Activated CD4-positive, alpha-beta T cell treated with anti-CD3 and anti-CD28 coated beads, Interleukin-2, amount 10 ng/mL, durations not matched to agents 24 days and 14 days (primary cell): ENCODE measurements at places on chromosomes 7 and 10. TPM values are rescaled to one million over a fixed set of nuclear protein-coding genes. Genes with fewer than 3 reads are reported as not detected.

The WDFY4 gene
- total RNA-seq: 0.05 TPM in 1 of 2 replicates, not detected in the other

- no peaks in the 10 kb centered on the region for H3K36me3 ChIP-seq
- H3K27ac ChIP-seq: no peak overlapping the region
- no peak for DNase-seq
- no peak overlapping the region for H3K4me3 ChIP-seq
- no peaks in the 10 kb centered on the region for H3K27me3 ChIP-seq
Observed at GRCh38 chr7:153832160-153832559, 220.0 kb upstream of the DPP6 start.

- peaks cover 4% of the 10 kb centered on the region for H3K4me1 ChIP-seq
- no peak overlapping the region for H3K4me3 ChIP-seq
- H3K27me3 ChIP-seq: no peaks in the 10 kb centered on the region
- no peak overlapping the region for H3K27ac ChIP-seq
- DNase-seq: peak; percentile 72
Observed at GRCh38 chr10:43197834-43198681, 59.8 kb downstream of the CSGALNACT2 start.

DNA sequence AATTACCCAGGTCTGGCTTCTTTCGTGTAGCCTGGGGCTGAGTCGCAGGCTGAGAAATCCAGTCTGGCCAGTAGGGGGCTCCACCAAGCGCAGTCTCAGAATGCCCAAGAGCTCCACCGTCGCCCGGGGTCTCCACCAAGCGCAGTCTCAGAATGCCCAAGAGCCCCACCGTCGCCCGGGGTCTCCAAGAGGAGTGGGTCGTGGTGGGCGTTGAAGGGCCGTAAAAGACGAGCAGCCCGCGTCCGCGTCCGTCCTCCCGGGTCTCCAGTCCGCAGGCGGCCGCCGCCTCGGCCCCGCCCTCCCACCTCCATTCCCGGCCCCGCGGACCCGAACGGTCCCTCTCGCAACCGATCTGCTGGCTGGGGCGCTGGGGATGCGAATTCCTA, 892 bp upstream of the ZYX start:
- peaks cover 44% of the 10 kb centered on the region for H3K4me1 ChIP-seq
- no peaks in the 10 kb centered on the region for H3K27me3 ChIP-seq
- peak overlapping the region; percentile 86 for H3K27ac ChIP-seq
- peak; percentile 96 for DNase-seq

The NPC1L1 gene
- total RNA-seq: not detected in 2 replicates

- no peaks in the 10 kb centered on the region for H3K36me3 ChIP-seq
- peaks cover 10% of the 10 kb centered on the region for H3K4me1 ChIP-seq
- no peaks in the 10 kb centered on the region for H3K27me3 ChIP-seq
- H3K27ac ChIP-seq: no peak overlapping the region
- no peak overlapping the region for H3K4me3 ChIP-seq
Observed at GRCh38 chr10:110758898-110759297, 112.8 kb upstream of the PDCD4 start.

The YKT6 gene
- 87.3 and 92.8 TPM in 2 replicates for total RNA-seq

DNA sequence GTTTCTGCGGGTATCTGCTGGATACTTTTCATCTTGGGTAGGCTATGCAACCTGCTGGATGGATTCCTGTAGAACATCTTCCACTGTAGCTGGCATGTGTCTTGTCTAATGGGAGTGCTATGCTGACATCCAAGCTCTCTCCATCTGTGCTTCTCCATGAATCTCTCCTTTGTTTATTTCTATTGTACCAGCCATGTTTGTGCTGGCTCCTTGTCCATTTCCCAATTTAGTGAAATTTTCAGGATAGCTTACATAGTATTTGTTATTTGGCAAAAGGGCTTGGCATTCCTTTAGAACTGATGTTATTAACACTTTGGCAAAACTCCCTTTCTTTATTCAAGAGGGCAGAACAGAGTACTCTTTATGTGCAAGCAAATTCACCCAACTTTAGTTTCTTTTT, 198.0 kb downstream of the CSTF2T start:
- H3K4me3 ChIP-seq: no peak overlapping the region
- no peak overlapping the region for H3K27ac ChIP-seq
- no peaks in the 10 kb centered on the region for H3K4me1 ChIP-seq
- H3K36me3 ChIP-seq: no peaks in the 10 kb centered on the region

- H3K4me1 ChIP-seq: no peaks in the 10 kb centered on the region
- H3K36me3 ChIP-seq: no peaks in the 10 kb centered on the region
- H3K4me3 ChIP-seq: no peak overlapping the region
- no peak overlapping the region for H3K27ac ChIP-seq
- no peaks in the 10 kb centered on the region for H3K27me3 ChIP-seq
Observed at GRCh38 chr7:11376529-11376928, 402.9 kb downstream of the PHF14 start.

DNA sequence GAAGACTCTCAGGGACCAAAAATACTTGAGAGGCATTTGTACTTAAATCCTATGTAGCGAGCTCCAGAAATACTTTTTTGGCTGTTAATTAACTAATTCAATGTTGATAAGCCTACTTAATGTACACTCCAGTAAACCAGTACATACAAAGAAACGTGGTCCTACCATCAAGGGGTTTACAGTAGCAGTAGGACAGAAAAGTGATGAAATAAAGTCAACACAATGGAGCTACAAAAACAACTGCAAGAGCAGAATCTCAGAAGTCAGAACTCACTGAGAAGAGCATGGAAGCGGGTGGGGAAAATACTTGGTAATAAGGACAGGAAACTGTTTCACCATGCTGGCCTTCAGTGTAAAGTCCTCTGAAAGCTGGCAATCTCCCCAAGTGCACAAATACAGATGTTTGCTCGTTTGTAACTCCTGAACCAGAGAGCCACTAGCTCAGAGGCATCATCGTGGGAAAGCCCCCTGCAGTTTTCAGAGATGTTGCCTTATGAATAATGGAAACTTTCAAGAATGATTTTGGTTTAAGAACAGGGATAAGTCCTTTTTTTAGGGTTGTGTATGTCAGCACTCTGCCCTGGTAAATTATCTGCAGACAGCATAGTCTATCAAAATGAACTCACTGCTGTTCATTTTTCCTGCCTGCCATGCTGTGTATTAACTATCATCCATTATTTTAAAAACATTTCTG, 233.2 kb downstream of the SORCS1 start:
- H3K4me3 ChIP-seq: no peak overlapping the region
- H3K27me3 ChIP-seq: no peaks in the 10 kb centered on the region
- H3K27ac ChIP-seq: no peak overlapping the region
- no peak for DNase-seq

- no peak for DNase-seq
- no peaks in the 10 kb centered on the region for H3K4me1 ChIP-seq
- no peak overlapping the region for H3K4me3 ChIP-seq
Observed at GRCh38 chr7:115047958-115048720, 126.2 kb downstream of the MDFIC start.

DNA sequence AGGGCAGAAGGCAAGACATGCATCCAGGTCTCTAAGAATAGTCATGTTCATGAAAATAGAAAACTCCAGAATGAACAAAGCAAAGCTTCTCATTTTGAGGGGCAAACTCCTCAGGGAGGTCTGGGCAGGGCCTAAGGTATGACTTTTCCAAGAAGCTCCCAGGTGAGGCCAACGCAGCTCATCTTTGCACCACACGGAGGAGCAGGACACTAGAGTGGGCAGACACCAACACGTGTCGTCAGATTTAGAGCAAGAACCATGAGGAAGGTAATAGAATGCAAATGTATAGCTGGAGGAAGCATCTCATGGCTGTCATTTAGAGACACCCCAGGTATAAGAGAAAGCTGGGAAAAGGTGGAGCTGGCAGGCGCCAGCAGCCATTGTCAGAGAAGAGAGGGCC, 95.7 kb downstream of the WDFY4 start:
- no peaks in the 10 kb centered on the region for H3K4me1 ChIP-seq
- no peak overlapping the region for H3K27ac ChIP-seq
- peaks cover 7% of the 10 kb centered on the region for H3K27me3 ChIP-seq
- no peak for DNase-seq

The GRM8 gene
- not detected in 2 replicates for total RNA-seq

The SRGN gene
- total RNA-seq: 996 and 999 TPM in 2 replicates

GRCh38 chr10:121566755-121567154, 31.5 kb downstream of the FGFR2 start:
- DNase-seq: no peak
- H3K27ac ChIP-seq: no peak overlapping the region
- no peak overlapping the region for H3K4me3 ChIP-seq
- H3K4me1 ChIP-seq: no peaks in the 10 kb centered on the region

GRCh38 chr7:18290865-18291264, 204.7 kb upstream of the HDAC9 start:
- no peak for DNase-seq
- no peak overlapping the region for H3K4me3 ChIP-seq
- H3K4me1 ChIP-seq: no peaks in the 10 kb centered on the region
- peaks cover 14% of the 10 kb centered on the region for H3K27me3 ChIP-seq
- H3K36me3 ChIP-seq: no peaks in the 10 kb centered on the region
- no peak overlapping the region for H3K27ac ChIP-seq

DNA sequence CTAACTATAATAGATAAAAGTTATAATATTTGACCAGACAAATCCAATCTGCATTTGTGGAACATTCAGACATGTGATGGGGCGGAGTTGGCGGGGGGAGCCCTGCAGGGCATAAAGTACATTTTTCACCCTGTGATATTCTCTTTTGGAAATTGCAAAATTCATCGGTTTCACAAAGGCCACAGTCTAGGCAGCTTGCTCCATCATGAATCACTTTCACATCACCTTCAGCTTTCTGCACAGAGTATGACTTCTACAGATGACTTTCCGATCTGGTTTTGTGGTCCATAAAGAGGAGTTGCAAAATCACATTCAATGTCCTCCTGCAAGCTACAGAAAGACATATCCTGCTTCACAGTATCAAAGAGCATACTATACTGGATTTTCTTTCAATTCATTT, 51.4 kb upstream of the APBB1IP start:
- no peak overlapping the region for H3K4me3 ChIP-seq
- DNase-seq: no peak
- no peaks in the 10 kb centered on the region for H3K4me1 ChIP-seq
- H3K27me3 ChIP-seq: peaks cover 7% of the 10 kb centered on the region

GRCh38 chr10:34002896-34003295, 668.4 kb upstream of the NRP1 start:
- DNase-seq: no peak
- no peaks in the 10 kb centered on the region for H3K27me3 ChIP-seq
- no peak overlapping the region for H3K27ac ChIP-seq
- H3K4me3 ChIP-seq: no peak overlapping the region
- H3K4me1 ChIP-seq: no peaks in the 10 kb centered on the region
- H3K36me3 ChIP-seq: no peaks in the 10 kb centered on the region

- peak overlapping the region; percentile 79 for H3K27ac ChIP-seq
- H3K27me3 ChIP-seq: peaks cover 4% of the 10 kb centered on the region
- no peak for DNase-seq
Observed at GRCh38 chr10:32347363-32348022, 535 bp upstream of the EPC1 start.

The FAM25A gene
- not detected in 2 replicates for total RNA-seq

The MARVELD1 gene
- total RNA-seq: 4.6 and 5.6 TPM in 2 replicates

GRCh38 chr10:132837905-132838304, 52.0 kb upstream of the NKX6-2 start:
- H3K36me3 ChIP-seq: no peaks in the 10 kb centered on the region
- no peak overlapping the region for H3K4me3 ChIP-seq
- no peaks in the 10 kb centered on the region for H3K4me1 ChIP-seq
- no peak overlapping the region for H3K27ac ChIP-seq

DNA sequence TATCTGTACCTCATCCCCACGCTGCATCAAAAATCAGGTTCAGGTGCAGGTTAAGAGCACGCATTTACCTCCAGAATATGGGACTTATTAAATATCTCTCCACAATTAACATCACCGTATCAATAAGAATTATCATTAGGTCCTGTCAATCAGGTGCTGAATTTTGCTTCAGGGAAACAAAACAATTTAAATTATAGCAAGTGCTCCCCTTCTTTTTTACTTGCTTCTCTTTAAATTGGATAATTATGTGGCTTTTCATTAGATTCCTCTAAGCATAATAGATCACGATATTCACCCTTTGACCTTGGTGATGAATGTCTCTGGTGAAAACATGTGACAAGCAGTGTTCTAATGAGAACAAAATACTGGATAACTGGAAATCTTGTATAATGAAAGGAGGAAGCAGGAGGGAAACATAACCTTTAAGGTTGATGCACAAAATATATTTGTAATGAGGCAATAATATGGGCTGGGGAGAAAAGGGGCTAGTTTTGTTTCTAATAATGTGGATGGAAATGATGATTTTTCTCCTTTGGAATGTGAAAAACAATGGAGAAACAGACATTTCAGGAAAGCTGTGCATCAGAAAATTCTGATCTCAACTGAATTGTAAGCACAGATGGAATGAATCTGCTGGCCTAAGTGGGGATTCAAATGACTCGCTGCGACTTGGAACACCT, 166.9 kb downstream of the SNX10 start:
- peaks cover 9% of the 10 kb centered on the region for H3K27me3 ChIP-seq
- no peaks in the 10 kb centered on the region for H3K4me1 ChIP-seq
- no peak overlapping the region for H3K4me3 ChIP-seq
- H3K27ac ChIP-seq: no peak overlapping the region
- DNase-seq: no peak

GRCh38 chr10:18238870-18239485, 98.8 kb downstream of the CACNB2 start:
- no peaks in the 10 kb centered on the region for H3K4me1 ChIP-seq
- no peak overlapping the region for H3K4me3 ChIP-seq
- H3K36me3 ChIP-seq: no peaks in the 10 kb centered on the region
- no peak for DNase-seq

- no peak for DNase-seq
- no peaks in the 10 kb centered on the region for H3K4me1 ChIP-seq
- H3K27me3 ChIP-seq: peaks cover 5% of the 10 kb centered on the region
- no peak overlapping the region for H3K27ac ChIP-seq
- H3K4me3 ChIP-seq: no peak overlapping the region
- H3K36me3 ChIP-seq: no peaks in the 10 kb centered on the region
Observed at GRCh38 chr7:31076641-31077310, 24.7 kb downstream of the ADCYAP1R1 start.

DNA sequence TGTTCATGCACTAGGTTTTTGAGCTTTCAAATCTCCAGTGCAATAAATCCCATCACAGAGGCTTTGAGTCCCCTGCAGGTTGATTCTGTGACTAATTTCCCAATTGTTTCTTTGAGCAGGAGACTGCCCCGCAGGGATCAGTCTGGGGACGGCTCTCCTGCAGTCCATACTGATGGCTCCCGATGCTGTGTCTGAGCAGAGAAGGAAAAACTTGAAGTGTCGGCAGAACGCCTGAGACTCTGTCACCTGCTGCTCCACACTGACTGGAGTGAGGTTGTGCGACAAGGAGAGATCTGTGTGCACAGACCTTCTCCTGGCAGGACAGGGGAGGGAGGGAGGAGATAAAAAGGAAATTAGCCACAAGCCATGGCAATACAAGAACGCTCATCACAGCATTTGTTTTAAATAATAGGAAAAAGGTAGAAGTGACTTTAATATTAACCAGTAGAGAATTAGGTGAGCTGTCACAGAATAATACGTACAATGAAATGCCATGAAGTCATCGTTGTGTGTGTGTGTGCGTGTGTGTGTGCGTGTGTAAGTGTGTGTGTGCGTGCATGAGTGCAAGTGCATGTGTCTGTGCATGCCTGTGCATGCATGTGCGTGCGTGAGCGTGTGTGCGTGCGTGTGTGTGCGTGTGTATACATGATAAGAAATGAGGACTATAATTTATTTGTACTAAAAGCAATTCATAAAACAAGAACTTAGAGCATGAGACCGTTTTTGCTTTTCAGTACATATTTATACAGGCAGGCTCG, 38.2 kb downstream of the HTR5A start:
- H3K27me3 ChIP-seq: peaks cover 12% of the 10 kb centered on the region
- H3K4me3 ChIP-seq: no peak overlapping the region
- H3K27ac ChIP-seq: no peak overlapping the region

The DRGX gene
- total RNA-seq: 0.09 TPM in 1 of 2 replicates, not detected in the other

The RPEL1 gene
- not detected in 2 replicates for total RNA-seq

GRCh38 chr7:45136106-45137060, 21.2 kb upstream of the RAMP3 start:
- no peak overlapping the region for H3K4me3 ChIP-seq
- H3K36me3 ChIP-seq: no peaks in the 10 kb centered on the region
- peaks cover 2% of the 10 kb centered on the region for H3K27me3 ChIP-seq
- peak; percentile 91 for DNase-seq

The KLLN gene
- total RNA-seq: 0.54 and 1.0 TPM in 2 replicates

The FHIP2A gene
- 24.2 and 24.7 TPM in 2 replicates for total RNA-seq

The PTF1A gene
- not detected in 2 replicates for total RNA-seq
